ENCODE measurements at places on chromosomes 13 and 19. TPM values are rescaled to one million over a fixed set of nuclear protein-coding genes. Genes with fewer than 3 reads are reported as not detected.

- no peak for DNase-seq
Observed at GRCh38 chr19:44753932-44754749, 5.6 kb downstream of the BCL3 start.

The ZNF677 gene
- 25.3 TPM for total RNA-seq

DNA sequence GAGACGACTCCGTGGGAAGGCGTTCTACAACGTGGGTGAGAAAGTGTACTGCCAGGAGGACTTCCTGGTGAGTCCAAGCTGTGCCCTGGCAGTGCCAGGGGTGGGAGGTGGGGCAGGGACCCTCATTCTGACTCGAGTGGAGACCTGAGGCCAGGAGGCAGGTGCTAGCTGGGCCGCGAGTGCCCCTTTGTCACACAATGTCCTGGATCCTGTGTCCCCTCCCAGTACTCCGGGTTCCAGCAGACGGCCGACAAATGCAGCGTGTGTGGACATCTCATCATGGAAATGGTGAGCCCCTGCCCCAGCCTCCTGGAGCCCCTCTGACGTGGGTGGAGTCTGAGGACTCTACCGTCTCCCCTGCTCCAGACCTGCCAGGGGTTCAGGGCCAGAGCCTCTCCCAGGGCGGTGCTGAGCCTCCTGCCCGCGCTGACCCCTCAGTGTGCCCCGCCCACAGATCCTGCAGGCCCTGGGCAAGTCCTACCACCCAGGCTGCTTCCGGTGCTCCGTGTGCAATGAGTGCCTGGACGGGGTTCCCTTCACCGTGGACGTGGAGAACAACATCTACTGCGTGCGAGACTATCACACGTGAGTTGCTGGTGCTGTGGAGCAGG, 11.6 kb downstream of the WTIP start:
- no peak for DNase-seq

The CIRBP gene
- 165 TPM for total RNA-seq

The COL4A2 gene
- 513 TPM for total RNA-seq

GRCh38 chr13:26095846-26096610, 44.2 kb upstream of the SHISA2 start:
- no peak for DNase-seq

The IL4I1 gene
- 9.5 TPM for total RNA-seq

DNA sequence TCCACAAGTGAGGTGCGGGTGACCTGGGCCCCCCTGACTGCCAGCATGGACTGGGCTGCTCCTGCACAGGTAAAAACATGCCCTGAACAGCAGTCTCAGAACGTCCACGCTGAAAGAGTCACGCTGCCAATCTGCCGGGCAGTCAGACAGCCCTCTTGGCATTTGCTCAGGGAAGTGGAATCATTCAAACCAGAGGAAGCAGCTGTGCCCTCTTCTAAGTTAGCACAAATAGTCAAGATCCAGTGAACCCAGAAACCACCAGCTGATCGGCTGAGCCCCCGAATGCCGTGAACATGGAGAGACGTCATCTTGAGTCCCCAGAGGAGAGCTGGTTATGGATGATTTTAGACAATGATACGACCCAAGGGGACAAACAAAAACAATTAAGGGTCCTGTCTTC, 34.4 kb downstream of the KLF2 start:
- DNase-seq, result no peak
